Esophagus muscularis mucosa (tissue), 4 donors: ENCODE measurements at places on chromosomes 2 and 18. TPM values are rescaled to one million over a fixed set of nuclear protein-coding genes. Genes with fewer than 3 reads are reported as not detected.

DNA sequence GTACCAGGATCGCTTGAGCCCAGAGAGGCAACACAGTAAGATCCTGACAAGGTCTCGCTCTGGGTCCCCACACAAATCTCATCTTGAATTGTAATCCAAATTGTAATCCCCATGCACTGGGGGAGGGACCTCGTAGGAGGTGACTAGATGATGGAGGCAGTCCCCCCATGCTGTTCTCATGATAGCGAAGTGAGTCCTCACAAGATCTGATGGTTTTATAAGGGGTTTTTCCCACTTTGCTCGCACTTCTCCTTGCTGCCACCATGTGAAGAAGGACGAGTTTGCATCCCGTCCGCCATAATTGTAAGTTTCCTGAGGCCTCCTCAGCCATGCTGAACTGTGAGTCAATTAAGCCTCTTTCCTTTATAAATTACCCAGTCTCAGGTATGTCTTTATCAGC lies 46.0 kb upstream of the SERTAD2 start:
- no peaks in the 10 kb centered on the region for H3K4me1 ChIP-seq
- no peak overlapping the region for H3K27ac ChIP-seq
- no peak for DNase-seq
- H3K36me3 ChIP-seq, result no peaks in the 10 kb centered on the region
- H3K27me3 ChIP-seq, result no peaks in the 10 kb centered on the region

- H3K4me3 ChIP-seq, result no peak overlapping the region
- H3K36me3 ChIP-seq, result peaks cover 5% of the 10 kb centered on the region
- DNase-seq, result no peak
- H3K4me1 ChIP-seq, result peaks cover 22% of the 10 kb centered on the region
- H3K27ac ChIP-seq, result no peak overlapping the region
Observed at GRCh38 chr2:196287523-196287922, 116.1 kb upstream of the STK17B start.

GRCh38 chr2:38128653-38129052 lies 52.7 kb upstream of the CYP1B1 start:
- no peaks in the 10 kb centered on the region for H3K27me3 ChIP-seq
- no peak overlapping the region for H3K4me3 ChIP-seq
- H3K27ac ChIP-seq, result peak overlapping the region; percentile 28
- DNase-seq, result peak; percentile 94
- H3K4me1 ChIP-seq, result peaks cover 5% of the 10 kb centered on the region
- H3K36me3 ChIP-seq, result no peaks in the 10 kb centered on the region

- H3K27me3 ChIP-seq, result no peaks in the 10 kb centered on the region
- peaks cover 55% of the 10 kb centered on the region for H3K4me1 ChIP-seq
- DNase-seq, result no peak
- peak overlapping the region; percentile 79 for H3K4me3 ChIP-seq
Observed at GRCh38 chr2:216633616-216634369, 573 bp downstream of the IGFBP2 start.

DNA sequence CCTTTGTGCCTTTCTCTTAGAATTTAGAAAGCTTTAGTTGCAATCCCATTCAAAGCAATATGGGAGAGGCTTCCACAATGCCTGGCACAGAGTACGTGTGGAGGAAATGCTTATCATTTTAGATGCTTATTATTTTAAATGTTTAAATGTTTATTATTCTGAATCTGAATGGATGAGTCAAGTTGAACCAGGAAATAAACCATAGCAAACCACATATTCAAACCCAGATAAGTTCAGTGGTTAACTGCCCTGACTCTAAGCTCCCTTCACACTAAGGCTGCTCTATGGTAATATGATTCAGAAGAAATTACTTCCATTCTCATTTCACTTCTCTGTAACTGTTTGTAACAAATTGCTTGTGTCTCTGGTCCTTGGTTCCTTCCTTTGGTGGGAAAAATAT lies 5.2 kb upstream of the PPP4R1 start:
- no peaks in the 10 kb centered on the region for H3K27me3 ChIP-seq
- no peak for DNase-seq
- H3K27ac ChIP-seq, result no peak overlapping the region
- H3K4me3 ChIP-seq, result no peak overlapping the region
- peaks cover 10% of the 10 kb centered on the region for H3K4me1 ChIP-seq

DNA sequence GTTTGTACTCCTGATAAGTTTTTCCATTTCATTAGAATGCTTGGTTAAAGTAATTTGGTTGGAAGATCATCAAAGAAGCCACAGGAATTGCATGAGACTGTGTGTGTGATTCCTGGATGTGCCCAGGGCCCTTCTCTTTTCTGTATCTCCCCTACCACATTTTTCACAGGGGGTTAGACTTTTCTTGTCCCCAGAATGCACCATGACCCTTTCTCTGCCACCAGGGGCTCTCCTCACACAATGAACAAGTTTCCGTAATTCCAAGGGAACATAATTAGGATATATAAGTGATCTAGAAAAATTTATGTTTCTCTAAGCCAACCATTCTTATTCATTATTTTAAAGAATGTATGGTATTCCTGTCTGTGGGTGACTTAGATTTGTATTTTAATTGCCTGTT lies 291.8 kb downstream of the NEDD4L start:
- H3K27ac ChIP-seq, result no peak overlapping the region
- no peaks in the 10 kb centered on the region for H3K27me3 ChIP-seq
- H3K4me3 ChIP-seq, result no peak overlapping the region
- H3K4me1 ChIP-seq, result peaks cover 26% of the 10 kb centered on the region
- no peak for DNase-seq

DNA sequence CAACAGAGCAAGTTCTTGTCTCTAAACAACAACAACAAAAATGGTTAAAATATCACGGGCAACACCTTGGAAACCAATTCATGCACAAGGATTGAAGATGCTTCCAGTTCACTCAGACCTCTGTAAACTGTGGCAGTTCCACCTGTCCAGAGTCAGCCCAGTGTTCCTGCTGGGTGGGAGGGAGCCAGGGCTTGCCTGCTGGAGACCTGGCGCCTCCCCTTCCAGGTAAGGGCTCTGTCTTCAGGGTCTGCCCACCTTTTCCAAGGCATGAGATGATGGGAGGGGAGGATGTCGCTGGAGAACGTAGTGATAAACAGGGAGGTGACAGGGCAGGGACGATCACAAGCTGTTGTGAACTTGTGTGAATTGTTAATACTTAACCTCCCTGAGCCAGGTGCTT lies 9.8 kb upstream of the GPC1 start:
- H3K4me3 ChIP-seq, result no peak overlapping the region
- no peaks in the 10 kb centered on the region for H3K27me3 ChIP-seq
- no peaks in the 10 kb centered on the region for H3K36me3 ChIP-seq
- no peaks in the 10 kb centered on the region for H3K4me1 ChIP-seq

- no peaks in the 10 kb centered on the region for H3K4me1 ChIP-seq
- H3K36me3 ChIP-seq, result no peaks in the 10 kb centered on the region
- DNase-seq, result no peak
- no peak overlapping the region for H3K27ac ChIP-seq
- H3K4me3 ChIP-seq, result no peak overlapping the region
- no peaks in the 10 kb centered on the region for H3K27me3 ChIP-seq
Observed at GRCh38 chr2:44016282-44016681, 20.5 kb upstream of the LRPPRC start.

GRCh38 chr2:153532140-153532539 lies 53.6 kb upstream of the RPRM start:
- DNase-seq, result no peak
- H3K36me3 ChIP-seq, result no peaks in the 10 kb centered on the region
- H3K4me3 ChIP-seq, result no peak overlapping the region
- H3K27me3 ChIP-seq, result no peaks in the 10 kb centered on the region

GRCh38 chr18:11654736-11655605 lies 34.1 kb upstream of the GNAL start:
- peak overlapping the region; percentile 27 for H3K4me3 ChIP-seq
- H3K27ac ChIP-seq, result no peak overlapping the region
- no peaks in the 10 kb centered on the region for H3K36me3 ChIP-seq
- H3K4me1 ChIP-seq, result peaks cover 6% of the 10 kb centered on the region

DNA sequence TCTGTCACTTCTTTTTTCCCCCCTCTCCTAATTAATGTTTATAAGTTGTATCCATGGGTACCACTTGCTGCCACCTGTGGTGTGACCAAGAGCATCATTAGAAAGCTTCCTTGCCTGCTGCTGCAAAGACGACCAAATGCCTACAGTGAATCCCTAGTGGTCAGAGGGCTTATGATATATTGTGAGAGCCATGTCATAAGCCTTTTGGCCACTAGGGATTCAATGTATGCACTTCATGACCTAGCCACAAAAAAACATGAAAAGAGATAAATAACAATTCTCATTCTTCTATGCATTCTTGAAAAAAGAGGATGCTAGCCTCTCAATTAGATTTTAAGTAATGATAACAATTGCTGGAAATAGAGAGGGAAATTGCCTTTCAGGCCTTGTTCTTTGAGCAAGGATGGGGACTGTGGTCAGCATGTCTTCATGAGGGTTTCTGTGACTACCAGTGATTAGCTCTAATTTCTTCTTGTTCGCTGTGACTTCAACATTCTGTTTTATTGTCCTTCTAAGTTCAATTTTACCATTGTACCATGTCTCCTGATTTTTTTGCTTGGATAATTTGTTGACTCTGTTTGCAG lies 435.3 kb downstream of the TGIF1 start:
- H3K36me3 ChIP-seq, result no peaks in the 10 kb centered on the region
- H3K27me3 ChIP-seq, result no peaks in the 10 kb centered on the region
- H3K4me3 ChIP-seq, result no peak overlapping the region
- DNase-seq, result no peak
- H3K27ac ChIP-seq, result no peak overlapping the region

DNA sequence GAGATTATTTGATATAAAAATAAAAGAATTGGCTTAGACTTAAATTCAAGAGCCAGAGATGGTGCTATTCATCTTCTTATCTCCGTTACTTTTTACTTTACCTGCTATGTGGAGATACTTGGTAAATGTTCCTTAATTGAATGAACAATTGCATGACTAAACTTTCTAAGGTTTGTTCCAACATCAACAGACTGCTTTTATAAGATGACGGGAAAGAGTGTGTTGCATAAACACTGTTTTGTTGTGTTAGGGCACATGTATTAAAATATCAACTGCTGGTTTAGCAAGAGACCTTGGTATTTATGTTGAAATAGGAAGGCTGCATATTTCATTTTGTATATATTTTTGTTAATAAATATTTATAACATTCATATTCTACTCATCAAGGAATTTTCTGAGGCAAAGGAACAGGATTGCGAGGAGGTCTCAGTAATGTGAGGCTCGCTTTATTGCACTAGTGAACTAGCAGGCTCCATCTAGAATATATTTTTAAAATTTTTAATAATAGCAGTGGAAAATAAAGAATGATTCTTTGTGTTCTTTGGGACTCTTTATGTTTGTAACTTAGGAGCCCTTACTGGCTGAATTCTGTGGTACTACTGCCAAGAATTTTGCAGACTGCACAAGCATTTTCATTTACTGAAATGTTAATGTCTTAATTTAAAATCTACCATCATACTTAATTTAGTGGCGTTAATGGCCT lies 10.7 kb upstream of the NFE2L2 start:
- H3K4me3 ChIP-seq, result peak overlapping the region; percentile 19
- no peaks in the 10 kb centered on the region for H3K36me3 ChIP-seq

- no peak overlapping the region for H3K4me3 ChIP-seq
- H3K36me3 ChIP-seq, result peaks cover 26% of the 10 kb centered on the region
- no peak for DNase-seq
Observed at GRCh38 chr2:239354132-239354790, 46.6 kb downstream of the HDAC4 start.

- H3K4me3 ChIP-seq, result no peak overlapping the region
- peak; percentile 34 for DNase-seq
- no peaks in the 10 kb centered on the region for H3K27me3 ChIP-seq
- peaks cover 10% of the 10 kb centered on the region for H3K4me1 ChIP-seq
Observed at GRCh38 chr18:58213440-58213839, 169.4 kb downstream of the NEDD4L start.

GRCh38 chr2:128808462-128809258 lies 490.0 kb upstream of the HS6ST1 start:
- H3K27ac ChIP-seq, result no peak overlapping the region
- H3K4me1 ChIP-seq, result no peaks in the 10 kb centered on the region
- no peaks in the 10 kb centered on the region for H3K36me3 ChIP-seq
- DNase-seq, result peak; percentile 64
- no peak overlapping the region for H3K4me3 ChIP-seq

DNA sequence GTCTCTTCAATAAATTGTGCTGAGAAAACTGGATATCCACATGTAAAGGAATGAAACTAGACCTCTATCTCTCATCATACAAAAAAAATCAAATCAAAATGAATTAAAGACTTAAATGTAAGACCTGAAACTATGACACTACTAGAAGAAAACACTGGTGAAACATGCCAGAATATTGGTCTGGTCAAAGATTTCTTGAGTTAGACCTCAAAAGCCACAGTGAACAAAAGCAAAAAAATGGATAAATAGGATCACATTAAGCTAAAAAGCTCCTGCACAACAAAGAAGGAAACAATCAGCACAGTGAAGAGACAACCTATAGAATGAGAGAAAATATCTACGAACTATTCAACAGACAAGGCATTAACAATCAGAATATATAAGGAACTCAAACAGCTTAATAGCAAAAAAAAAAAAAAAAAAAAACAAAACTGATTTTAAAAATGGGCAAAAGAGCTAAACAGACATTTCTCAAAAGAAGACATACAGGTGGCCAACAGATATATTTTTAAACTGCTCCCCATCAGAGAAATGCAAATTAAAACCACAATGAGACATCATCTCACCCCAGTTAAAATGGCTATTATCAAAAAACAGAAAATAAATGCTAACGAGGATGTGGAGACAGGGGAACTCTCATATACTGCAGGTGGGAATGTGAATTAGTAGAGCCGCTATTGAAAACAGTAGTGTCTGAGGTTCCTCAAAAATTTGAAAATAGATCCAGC lies 66.3 kb downstream of the NCKAP1 start:
- H3K27ac ChIP-seq, result no peak overlapping the region
- H3K27me3 ChIP-seq, result no peaks in the 10 kb centered on the region
- H3K36me3 ChIP-seq, result peaks cover 8% of the 10 kb centered on the region
- no peak for DNase-seq
- H3K4me3 ChIP-seq, result no peak overlapping the region

- H3K27me3 ChIP-seq, result no peaks in the 10 kb centered on the region
- H3K4me1 ChIP-seq, result peaks cover 11% of the 10 kb centered on the region
- no peak for DNase-seq
- H3K4me3 ChIP-seq, result peak overlapping the region; percentile 14
- H3K36me3 ChIP-seq, result no peaks in the 10 kb centered on the region
- H3K27ac ChIP-seq, result peak overlapping the region; percentile 72
Observed at GRCh38 chr2:224909885-224910573, 132.2 kb downstream of the DOCK10 start.

DNA sequence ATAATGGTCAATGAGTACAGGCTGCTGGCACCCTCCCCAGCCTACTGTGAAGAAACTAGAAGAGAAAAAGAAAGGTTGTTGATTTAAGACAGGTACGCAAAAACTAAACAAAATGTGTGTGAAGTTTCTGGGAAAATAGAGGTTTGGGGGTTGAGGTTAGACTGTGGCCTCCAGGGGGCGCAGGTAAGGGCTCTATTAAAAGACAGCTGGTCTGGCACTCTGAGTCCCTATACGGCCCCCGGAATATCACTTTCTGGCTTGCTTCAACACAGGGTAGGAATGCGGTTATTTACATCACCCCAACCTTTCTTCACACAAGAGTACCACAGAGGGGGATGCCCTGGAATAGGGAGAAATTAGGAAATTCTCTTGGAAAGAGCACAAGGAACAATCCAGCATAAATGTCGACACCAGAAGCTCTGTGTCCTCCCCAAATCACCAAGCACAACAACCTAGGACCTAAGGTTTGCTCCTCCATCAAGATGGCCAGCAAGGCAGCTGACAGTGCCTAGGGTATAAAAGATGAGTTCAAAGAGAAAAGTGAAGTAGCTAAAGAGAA lies 480.8 kb upstream of the KLHL29 start:
- H3K36me3 ChIP-seq, result no peaks in the 10 kb centered on the region

- no peaks in the 10 kb centered on the region for H3K36me3 ChIP-seq
- H3K27ac ChIP-seq, result no peak overlapping the region
- DNase-seq, result no peak
- H3K4me1 ChIP-seq, result no peaks in the 10 kb centered on the region
Observed at GRCh38 chr2:206920310-206920709, 19.0 kb upstream of the CPO start.

Gene TRIB2
- total RNA-seq, result 32.2 TPM

Gene LRRC30
- not detected for total RNA-seq

Gene SERPINB3
- total RNA-seq, result not detected

Gene SULT1C4
- 5.2 TPM for total RNA-seq

Gene COLEC11
- total RNA-seq, result 5.9 TPM

Gene CD207
- total RNA-seq, result 0.26 TPM
